Cortex of kidney (tissue), 1 donor: ENCODE measurements at places on chromosomes 7 and 10.

- DNase-seq: no peak
Measured at GRCh38 chr7:47568547-47568946, 13.4 kb downstream of the TNS3 start.

- no peak for DNase-seq
Measured at GRCh38 chr7:93375603-93376002, 143.4 kb downstream of the VPS50 start.

DNA sequence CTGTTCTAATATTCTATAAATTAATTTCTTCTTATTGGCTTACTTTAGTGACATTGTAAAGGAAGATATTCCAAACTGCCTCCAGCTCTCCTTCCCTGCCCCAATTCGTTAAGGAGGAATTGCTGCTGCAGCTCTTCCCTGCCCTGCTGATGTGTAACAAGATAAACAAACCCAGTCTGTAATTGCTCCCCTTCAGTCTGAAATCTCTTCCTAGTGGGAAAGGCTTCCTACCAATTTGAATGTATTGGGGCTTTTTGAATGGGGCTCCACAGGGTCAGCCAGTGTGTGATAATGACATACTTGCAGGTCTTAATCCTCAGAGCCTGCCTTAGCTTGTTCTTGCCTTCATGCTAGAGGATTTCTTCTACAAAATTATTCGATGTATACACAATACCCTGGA is 849.9 kb upstream of the GHITM start:
- no peak for DNase-seq

DNA sequence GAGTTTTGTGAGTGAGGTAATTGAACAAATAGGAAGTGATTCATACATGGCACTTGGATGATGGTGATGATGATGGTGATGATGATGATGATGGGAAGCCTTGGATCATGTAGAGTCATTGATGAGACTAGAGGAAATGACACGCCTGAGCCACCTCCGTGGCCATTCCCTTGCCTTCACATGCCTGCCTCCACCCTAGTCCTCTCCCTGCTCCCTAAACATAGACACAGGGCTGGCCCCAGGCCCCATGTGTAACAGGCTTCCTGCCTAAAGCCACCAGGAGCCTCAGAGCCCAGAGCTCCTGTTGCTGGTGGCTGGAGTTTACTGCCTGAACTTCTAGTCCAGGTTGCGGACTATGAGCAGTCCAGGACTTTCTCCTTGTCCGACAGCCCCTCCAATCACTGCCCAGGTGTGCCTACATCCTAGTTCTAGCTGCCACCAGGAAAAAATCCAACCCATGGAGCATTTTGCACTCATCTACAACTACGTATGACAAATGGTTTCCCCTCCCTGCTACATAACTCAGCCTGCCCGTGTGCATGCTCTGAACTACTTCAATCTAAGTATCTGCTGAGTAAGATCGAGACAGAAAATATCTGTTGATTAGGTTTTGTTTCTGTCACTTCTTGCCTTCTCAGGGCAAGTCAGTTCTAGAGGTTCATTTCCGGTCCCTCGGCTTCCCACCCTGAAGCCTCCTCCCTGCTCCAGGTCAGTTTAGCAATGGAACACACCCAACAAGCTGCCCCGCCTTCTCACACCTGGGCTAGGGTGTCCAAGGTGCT is 35.5 kb upstream of the KDM7A start:
- no peak for DNase-seq

DNA sequence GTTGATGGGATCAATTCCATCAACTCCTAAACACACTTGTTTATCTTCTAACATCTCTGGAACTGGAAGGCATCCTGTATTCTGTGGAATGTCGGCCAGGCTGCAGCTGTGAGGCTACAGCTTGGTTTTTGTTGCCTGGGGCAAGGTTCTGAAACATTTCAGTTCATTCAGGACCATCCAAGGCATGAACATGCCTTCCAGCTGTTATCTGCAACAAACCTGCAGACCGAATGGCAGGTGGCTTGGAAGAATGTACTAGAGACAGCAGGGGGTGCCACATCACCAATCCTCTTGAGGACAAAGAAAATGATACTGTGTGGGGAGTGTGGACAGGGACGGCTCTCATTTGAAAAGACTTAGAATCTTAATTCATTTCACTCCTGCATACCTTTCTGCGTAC is 12.4 kb downstream of the PAPOLB start:
- no peak for DNase-seq

DNA sequence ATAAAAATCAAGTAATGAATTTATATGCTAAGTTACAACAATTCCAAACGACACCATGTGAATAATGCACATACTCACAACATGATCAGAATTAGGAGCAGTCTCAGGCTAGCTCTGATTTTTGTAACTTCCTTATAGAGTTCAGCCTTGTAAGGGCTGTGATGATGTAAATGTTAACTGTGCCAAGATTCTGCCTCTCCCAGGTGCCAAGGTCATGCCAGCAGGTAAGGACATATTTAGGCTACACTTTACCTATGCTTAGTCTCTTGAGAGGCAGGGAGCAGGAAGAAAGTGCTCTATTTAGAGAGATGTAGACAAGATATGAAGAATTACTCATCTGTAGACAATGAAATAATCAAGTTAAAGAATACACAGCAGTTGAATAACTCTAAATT is 53.6 kb upstream of the AGR3 start:
- no peak for DNase-seq

DNA sequence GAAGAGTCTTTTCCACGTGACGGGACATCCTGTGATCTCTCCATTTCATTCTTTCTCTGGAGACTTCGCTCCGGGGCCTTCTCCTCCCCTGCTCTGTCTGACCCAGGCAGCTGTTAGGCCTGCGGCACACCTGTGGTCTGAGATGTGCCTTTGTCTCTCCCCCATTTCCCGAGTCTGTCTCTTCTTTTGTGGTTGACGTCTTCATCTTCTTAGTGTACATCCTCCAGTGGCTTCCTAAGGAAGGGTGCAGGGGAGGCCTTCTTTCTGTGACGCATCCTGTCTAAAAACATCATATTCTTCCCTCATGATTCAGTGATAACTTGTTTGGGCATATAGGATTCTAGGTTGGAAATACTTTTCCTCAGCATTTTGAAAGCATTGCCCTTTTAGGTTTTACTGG is 17.2 kb upstream of the ATP6V0E2 start:
- no peak for DNase-seq

GRCh38 chr10:32961895-32962369 is 3.9 kb upstream of the ITGB1 start:
- DNase-seq: no peak

GRCh38 chr10:15436696-15437095 is 65.6 kb upstream of the FAM171A1 start:
- no peak for DNase-seq

GRCh38 chr10:70084189-70084588 is 31.5 kb downstream of the MACROH2A2 start:
- no peak for DNase-seq

DNA sequence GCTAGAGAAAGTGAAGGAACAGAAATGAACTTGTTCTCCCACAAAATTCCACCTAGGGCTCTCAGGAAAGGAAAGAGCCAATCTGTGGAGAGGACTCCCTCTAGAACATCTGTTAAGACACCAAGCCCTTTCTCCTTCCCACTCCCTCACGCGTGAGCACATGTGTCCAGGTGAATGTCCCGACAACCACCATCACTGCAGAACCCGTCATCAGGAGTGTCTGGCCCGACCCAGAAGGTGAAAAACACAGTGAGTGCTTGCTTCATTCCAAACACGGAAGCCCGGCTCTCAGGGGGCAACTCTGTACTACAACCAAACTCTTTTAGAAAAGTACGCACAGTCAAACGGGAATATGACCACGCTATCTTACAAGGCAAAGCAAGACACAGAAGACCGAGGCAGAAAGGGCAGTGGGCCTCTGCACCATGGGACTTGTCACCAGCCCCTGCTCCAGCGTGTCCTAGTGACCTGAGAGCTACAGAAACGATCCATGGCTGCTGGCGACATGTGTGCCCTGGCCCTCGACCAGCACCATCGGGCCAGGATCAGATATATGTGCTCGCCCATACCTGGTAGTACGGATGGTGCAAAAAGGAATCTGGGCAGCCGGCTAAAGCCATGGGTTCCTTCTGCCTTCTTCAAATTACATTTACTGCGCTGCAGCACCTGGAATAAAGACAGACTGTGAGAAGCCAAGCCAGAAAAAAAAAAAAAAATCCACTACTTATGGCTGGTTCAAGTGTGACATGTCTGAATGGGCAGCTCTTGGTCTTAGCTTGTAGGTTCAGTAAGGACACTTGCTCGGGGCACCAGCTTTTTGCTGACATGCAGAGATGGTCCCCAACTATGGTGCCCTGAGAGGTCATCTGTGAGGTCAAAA is 50.8 kb downstream of the GRB10 start:
- DNase-seq: no peak

DNA sequence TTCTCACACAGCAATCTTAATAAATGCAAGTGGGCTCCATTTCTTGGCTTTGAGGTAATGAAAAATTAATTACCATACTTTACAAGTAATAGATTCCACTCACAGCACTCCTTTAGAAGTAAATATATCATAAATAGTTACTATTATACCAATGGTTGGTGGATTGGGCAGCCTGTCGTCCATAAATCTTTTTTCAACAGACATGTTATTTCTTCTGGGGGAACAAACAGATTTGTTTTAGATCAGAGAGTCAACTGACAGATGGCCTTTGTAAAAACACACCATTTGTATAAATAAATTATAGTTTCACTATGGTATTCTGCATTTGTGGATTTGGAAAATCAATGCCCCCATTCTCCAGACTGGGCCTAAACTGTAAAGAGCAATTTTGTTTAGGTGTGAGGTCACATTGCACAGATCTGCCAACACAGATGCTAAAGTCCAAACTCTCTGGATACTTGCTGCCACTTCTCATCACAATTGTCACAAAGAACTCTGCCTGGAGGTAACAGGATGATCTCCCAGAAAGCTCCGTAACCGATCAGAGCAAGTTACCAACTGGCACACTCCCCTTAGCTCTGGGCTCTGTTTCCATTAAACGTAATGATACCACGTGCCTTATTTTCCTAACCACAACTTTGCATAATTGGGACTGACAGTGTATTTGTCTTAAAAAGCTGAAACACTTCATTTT is 4.5 kb upstream of the MACROH2A2 start:
- no peak for DNase-seq

DNA sequence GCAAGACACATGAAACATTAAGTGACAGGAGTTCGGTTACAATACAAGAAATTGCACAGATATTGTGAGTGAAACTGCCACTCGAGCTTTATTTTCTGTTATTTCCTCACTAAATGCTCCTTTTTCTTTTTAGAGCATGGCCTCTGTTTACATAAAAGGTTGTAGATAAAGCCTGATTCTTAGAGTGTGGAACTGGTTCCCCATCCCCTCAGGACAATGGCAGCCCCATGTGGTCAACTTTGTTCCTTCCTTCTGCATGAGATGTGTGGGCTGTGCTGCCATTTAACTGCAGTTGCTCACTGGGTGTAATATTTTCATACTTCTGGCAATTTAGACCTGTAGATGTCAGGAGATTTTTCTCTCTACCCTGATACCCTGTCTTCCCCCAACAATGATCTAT is 70.2 kb downstream of the LRGUK start:
- no peak for DNase-seq

GRCh38 chr7:37735196-37735595 is 51.6 kb downstream of the GPR141 start:
- no peak for DNase-seq

DNA sequence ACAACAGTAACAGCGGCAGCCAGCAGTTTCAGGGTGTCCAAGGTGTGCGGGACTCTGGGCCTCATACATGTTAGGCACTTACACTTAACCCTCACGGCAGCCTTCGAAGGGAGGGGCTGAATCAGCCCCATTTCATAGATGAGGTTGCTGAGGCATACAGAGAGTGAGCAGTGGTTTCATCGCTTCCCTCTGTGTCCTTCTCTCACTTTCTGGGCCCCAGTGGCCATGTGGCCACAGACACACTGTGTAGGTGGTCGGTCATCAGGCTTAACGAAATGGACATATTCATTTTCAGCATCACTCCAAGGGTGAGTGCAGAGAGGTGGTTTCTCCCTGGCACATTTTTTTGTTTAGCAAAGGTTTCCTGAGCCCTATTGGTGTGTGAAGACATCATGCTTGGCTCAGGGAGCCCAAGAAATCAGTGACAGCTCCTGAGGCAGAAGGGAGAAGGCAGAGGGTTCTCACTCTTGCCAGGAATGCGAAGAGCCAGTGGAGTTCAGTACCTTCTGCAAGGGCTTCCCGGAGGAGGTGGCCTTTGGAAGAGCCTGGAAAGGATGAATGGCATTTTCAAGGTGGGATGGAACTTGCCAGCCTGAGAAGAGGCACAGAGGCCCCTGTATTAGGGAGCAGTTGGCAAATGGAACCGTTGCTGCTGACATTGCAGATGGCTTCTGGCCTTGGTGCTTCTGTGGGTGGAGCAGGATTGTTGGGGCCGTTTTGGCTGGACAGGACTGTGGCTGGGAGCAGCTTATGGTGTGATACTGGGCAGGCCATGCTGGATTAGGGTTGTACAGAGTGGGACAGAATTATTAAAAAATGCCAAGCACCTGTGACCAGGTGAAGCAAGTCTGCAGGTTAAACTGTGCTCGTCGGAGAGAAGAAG is 61.7 kb upstream of the PPIF start:
- no peak for DNase-seq

- no peak for DNase-seq
Measured at GRCh38 chr10:124693801-124694416, 50.3 kb downstream of the FAM53B start.
